ENCODE measurements at places on chromosomes 3 and 15.

DNA sequence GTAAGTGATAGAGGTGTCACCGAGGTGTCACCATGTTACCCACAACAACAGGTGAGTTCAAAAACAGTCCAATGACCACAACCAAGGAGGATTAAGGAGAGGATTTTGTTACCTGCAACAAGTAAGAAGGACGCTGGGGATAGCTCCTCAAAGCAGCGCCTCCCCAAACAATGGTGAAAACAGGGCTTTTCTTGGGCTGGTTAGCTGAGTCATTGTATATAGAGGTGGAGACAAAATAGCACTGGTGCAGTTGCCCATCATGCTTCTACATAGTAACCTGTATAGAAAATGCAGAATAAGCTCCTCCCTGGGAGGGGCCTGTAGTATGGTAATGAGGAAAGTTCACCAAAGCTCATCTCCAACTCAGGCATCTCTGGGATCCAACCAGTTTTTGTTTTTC, 116.9 kb upstream of the EIF1B start:
- no peak for DNase-seq

DNA sequence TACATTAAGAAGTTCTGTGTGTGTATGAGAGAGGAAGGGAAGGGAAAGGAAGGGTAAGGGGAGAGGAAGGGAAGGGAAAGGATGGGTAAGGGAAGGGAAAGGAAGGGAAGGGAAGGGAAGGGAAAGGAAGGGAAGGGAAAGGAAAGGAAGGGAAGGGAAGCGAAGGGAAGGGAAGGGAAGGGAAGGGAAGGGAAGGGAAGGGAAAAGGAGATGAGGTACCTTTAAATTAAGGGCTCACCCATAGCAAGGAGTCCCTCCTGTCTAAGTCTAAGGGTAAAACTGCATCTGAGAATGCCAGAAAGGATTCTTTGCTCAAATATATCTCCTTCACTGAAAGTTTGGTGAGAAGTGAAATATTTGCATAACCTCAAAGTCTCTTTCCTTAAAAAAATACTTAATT, 572.1 kb upstream of the ADAMTS9 start:
- DNase-seq, result no peak

GRCh38 chr3:37887062-37887461, 25.4 kb downstream of the CTDSPL start:
- no peak for DNase-seq

DNA sequence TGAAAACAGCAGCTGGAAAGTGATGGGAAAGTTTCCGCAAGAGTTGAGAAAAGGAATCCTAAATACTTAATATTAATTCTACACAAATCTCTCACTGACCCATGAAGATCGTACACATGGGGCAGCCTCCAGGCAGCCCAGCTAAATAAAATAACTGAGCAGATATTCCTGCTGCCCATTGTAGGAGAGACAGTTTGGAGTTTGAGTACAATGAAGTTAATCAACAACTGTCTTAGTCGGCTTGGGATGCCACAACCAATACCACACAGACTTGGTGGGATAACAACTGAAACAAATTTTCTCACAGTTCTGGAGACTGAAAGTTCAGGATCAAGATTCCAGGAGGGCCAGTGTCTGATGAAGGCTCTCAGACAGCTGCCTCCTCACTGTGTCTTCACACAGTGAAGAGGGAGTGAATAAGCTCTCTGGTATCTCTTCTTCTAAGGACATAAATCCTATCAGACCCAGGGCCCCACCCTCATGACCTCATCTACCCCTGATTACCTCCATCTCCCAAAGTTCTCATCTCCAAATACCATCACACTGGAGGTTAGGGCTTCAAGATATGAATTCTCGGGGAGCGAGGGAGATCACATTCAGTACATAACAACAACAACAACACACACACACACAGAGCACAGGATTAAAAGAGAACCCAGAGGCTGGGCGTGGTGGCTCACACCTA, 9.7 kb downstream of the TRPM7 start:
- DNase-seq, result no peak

- DNase-seq, result no peak
These were observed 105.1 kb downstream of the ZMAT3 start for GRCh38 chr3:178966299-178967176.

- DNase-seq, result no peak
These were observed 29.8 kb downstream of the STT3B start for GRCh38 chr3:31562525-31562924.

DNA sequence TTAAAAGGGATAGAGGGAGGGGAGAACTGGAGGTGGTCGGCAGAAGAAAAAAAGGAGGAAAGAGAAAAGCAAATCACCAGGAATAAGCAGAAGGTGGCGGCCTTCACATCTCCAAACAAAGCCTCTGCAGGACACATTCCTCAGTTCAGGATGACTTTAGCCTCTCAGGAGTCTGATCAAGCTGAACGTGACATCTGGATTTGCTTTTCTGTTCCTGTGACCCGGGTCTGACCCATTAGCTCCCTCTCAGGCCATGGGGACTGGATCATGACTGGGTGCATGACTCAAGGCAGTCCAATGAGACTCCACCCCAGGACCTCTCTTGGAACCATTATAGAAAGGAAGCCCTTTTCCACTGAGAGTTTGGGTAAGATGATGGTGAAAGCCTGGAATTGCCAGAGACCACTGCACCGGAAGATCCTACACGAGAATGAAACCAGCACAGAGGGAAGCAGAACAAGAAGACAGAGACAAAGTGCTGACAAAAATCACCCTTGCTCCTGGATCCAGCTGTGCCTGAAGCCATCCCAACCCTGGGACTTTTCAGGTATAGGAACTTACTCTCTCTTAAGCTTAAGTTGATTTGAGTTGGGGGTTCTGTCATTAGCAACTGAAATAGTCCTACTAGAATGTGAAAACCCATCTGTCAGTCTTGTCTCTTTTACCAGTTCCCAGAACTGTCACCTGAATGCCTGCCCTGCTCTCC, 45.4 kb upstream of the RAD18 start:
- no peak for DNase-seq

GRCh38 chr3:100993309-100993708, at the start of gene ABI3BP:
Gene ABI3BP (minus strand): TSS chr3:100993421. CDS start chr3:100993384, 37 bp downstream.
- no peak for DNase-seq

DNA sequence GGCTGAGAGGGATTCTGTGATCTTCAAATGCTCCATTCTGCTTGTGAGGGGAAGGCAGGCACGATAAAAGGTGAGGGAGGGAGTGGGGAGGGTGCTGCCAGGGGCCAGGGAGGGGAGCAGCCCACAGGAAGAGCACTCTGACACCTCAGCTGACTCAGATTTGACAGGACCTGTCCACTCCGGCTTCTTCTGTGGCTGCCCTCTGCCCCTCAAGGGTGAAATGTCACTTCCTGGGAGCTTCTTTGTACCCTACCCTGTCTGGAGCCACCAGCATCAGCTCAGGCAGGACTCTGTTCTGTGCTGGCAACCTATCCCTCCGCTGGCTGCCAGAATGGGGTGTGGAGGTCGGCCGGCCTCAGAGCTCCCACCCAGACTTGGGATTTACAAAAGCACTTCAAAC, 114.0 kb upstream of the HACD2 start:
- DNase-seq, result no peak

- DNase-seq, result no peak
These were observed 148.8 kb upstream of the HES1 start for GRCh38 chr3:193987186-193987585.

- no peak for DNase-seq
These were observed at the start of gene FGF12 for GRCh38 chr3:192727032-192727847. Gene FGF12 (minus strand): TSS chr3:192727541.

GRCh38 chr3:120355486-120355885, 6.3 kb upstream of the LRRC58 start:
- no peak for DNase-seq

- no peak for DNase-seq
These were observed 9.6 kb upstream of the SMARCC1 start for GRCh38 chr3:47791193-47791855.

- DNase-seq, result no peak
These were observed 2.7 kb upstream of the TMEM87A start for GRCh38 chr15:42275780-42276391.

DNA sequence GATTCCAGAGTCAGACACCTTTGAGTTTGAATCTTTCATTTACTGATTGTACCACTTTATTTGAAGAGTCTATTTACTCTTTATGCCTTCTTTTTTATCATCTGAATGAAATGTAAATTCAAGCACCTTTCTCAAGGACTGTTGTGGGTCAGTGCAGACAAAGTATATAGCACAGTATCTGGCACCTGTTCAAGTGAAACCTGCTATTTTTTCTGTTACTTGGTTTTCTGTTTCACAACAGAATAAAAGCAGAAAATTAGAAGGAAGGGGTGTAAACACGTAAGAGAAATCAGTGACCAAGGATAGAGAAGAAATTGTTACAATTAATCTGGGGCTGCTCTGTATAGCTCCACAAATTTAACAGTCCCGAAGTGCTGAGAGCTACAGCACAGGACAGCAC, 357.4 kb downstream of the RSL24D1 start:
- no peak for DNase-seq

DNA sequence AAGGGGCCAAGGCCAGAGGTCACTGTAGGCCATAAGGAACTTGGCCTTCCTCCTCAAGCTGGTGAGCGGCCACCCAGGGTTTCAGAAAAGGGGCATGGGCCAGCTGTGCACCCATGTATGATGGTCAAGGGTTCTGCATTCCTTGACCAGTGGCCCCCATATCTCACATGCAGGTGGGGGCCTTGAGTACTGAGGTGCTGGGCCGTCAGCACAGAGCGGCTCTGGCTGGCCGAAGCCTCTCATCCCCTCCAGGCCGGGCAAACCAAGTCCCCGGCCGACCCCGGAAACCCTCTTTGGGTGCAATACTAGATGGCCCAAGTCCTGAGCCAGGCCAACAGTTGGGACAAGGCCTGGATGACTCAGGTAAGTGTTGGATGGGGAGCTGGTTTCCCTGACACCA, 9.5 kb downstream of the ALG3 start:
- no peak for DNase-seq

DNA sequence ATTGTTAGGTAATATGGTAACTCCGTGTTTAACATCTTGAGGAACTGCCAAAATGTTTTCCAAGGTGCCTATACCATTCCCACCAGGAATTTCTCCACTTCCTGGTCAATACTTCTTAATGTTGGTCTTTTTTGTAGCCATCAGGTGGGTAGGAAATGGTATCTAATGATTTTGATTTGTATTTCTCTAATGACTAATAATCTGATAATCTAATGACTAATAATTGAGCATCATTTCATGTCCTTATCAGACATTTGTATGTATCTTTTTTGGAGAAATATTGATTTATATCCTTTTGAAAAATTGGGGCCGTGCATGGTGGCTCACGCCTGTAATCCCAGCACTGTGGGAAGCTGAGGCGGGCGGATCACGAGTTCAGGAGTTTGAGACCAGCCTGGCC, 38.8 kb downstream of the SLMAP start:
- no peak for DNase-seq

Measured in stimulated activated CD8-positive, alpha-beta memory T cell treated with anti-CD3 and anti-CD28 coated beads, Interleukin-2, amount 100 ng/mL, for 1 hour (primary cell).